Stimulated activated naive B cell treated with anti-CD40 and anti-IgM and Interleukin-4, amounts not matched to agents 10 μg/mL and 1 μg/mL and 100 μg/mL, for 72 hours (primary cell): ENCODE measurements at places on chromosomes 11 and 22.

DNA sequence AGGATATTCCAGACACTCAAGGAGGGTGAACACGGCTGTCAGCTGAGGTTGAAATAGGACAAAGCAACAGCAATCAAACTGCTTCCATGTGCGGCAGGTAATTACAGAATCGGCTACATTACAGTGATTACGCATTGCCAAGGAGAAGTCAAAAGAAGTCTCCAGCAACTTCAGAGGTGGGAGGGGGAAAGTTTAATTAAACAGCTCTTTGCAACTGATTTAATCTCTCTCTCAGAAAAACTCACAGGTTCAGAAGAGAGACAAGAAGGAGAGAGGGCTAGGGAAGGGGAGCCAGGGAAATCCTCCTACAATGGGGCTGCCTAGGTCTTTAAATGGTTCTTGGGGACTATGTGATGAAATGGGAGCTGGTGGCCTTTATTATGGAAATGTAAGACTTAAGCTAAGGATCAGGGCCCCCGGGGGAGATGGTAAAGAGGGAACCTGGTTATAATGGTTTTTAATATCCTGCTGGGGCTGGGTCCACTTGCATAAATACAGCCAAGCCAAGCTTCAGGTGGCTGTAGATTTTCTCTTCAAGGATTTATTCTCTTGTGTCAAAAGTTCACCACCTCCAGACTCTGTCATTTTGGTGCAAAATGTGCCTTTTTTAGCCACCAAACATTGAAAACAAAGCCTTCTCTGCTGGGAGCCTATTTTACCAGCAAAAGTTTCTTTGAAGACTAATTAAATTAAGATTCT, 354.7 kb upstream of the NARS2 start:
- H3K4me3 ChIP-seq = no peak overlapping the region
- H3K27ac ChIP-seq = no peak overlapping the region
- H3K4me1 ChIP-seq = no peaks in the 10 kb centered on the region
- peaks cover 15% of the 10 kb centered on the region for H3K27me3 ChIP-seq
- DNase-seq = no peak

DNA sequence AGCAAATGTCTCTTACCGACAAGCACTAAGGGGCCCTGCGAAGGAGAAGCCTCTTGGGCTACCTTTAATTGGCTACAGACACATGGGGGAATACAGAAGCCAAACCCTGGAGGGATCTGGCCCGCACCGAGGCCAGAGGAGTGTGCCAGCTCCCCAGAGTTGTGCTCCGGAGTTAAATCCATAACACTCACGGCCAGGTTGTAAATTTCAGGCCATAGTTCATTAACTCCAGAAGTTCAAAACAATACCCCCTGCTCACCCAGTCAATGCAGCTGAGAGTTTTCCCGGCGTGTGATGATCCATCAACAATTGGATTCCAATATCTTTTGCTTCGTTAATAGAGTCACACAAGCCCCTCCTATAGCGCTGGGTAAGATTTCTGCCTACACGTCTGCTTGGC, 371.5 kb downstream of the NXPE2 start:
- H3K27ac ChIP-seq = no peak overlapping the region
- H3K36me3 ChIP-seq = no peaks in the 10 kb centered on the region
- H3K4me1 ChIP-seq = no peaks in the 10 kb centered on the region

GRCh38 chr11:128375961-128376360, 211.4 kb downstream of the ETS1 start:
- DNase-seq = no peak
- no peaks in the 10 kb centered on the region for H3K36me3 ChIP-seq
- no peak overlapping the region for H3K4me3 ChIP-seq
- H3K27me3 ChIP-seq = no peaks in the 10 kb centered on the region
- peaks cover 5% of the 10 kb centered on the region for H3K4me1 ChIP-seq
- no peak overlapping the region for H3K27ac ChIP-seq

GRCh38 chr11:131356206-131356605, 14.2 kb upstream of the NTM start:
- H3K4me3 ChIP-seq = no peak overlapping the region
- H3K36me3 ChIP-seq = no peaks in the 10 kb centered on the region
- H3K27me3 ChIP-seq = no peaks in the 10 kb centered on the region
- no peak overlapping the region for H3K27ac ChIP-seq
- DNase-seq = no peak

DNA sequence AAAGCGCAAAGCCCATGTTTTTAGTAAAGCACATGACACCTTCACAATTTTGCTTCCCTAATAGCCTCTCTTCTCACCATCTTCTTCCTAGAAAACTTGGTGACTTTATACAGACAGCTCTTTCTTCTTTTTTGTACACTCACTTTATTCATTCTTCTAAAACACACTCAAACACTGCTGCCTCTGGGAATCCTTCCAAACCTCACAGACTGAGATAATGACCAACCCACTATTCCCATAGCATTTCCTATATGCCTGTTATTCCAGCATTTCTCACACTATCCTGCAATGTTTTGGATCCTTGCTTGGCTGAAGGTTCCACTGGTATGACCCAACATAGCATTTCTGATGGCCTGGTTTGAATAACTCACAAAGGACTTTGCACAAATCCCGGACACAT, 442.1 kb upstream of the CCDC90B start:
- no peaks in the 10 kb centered on the region for H3K36me3 ChIP-seq
- no peak for DNase-seq
- H3K4me1 ChIP-seq = peaks cover 12% of the 10 kb centered on the region
- peaks cover 19% of the 10 kb centered on the region for H3K27me3 ChIP-seq

DNA sequence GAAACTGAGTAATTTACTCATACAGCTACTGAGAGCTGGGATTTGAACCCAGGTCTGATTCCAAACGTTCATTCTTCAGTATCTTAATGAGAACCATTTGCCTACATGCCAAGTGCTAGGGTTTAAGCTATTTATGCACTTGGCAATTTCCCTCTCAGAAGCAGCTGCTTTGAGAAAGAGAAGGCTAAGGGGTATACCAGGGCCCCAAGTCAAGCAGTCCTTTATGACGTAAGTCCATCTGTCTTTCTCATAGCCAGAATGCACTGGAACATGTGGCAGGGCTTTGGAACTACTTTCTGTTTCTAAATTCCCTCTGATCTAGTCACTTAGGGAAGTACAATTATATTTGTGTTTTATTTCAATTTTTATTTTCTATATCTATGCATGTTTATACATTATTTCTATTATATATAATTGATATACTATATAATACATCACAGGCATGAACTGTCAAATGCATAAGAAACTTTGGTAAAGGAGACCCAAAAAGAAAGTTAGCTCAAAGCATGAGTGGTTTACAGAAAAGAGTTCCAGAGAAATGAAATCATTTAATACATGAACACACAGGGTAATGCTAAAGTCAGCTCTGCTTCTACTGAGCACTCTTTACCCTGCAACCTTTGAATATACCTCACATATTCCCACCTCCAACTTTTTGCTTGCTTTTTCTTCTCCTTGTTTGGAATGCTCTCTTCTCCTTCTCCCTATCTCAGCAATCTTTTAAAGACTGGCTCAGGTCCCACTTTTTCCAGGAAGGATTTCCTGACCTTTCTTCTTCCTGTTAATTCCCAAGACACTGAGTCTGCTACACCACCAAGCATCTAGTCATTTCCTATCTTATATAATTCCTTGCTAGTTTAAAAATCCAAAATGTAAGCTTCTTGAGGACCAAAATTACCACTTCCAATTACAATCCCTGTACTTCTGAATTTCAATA, 80.5 kb upstream of the GDPD4 start:
- DNase-seq = no peak
- H3K27ac ChIP-seq = no peak overlapping the region

DNA sequence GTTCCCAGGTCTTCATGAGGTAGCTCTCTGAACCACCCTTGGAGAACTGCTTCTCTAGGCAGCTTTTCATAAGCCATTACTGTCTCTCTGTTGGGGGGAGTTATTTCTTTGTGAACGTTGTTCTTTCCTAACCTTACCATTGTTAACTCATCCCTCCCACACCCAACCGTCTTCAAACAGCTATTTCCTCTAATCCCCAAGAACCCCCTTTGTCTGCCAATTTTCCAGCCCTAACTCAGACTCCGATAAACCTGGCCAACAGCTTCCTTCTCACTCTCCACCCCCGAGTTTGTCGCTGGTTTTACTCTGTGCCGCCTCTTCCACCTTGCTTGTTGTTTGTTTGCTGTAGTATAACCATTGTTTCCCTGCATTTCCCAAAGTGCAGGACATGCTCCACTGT, 131.5 kb downstream of the CCDC34 start:
- DNase-seq = no peak
- H3K4me3 ChIP-seq = no peak overlapping the region
- no peaks in the 10 kb centered on the region for H3K27me3 ChIP-seq
- no peaks in the 10 kb centered on the region for H3K4me1 ChIP-seq
- no peak overlapping the region for H3K27ac ChIP-seq

- H3K27me3 ChIP-seq = no peaks in the 10 kb centered on the region
- peaks cover 7% of the 10 kb centered on the region for H3K36me3 ChIP-seq
- no peak overlapping the region for H3K4me3 ChIP-seq
- no peaks in the 10 kb centered on the region for H3K4me1 ChIP-seq
- DNase-seq = no peak
These were observed 246.6 kb downstream of the TMEM135 start for GRCh38 chr11:87284306-87284705.

DNA sequence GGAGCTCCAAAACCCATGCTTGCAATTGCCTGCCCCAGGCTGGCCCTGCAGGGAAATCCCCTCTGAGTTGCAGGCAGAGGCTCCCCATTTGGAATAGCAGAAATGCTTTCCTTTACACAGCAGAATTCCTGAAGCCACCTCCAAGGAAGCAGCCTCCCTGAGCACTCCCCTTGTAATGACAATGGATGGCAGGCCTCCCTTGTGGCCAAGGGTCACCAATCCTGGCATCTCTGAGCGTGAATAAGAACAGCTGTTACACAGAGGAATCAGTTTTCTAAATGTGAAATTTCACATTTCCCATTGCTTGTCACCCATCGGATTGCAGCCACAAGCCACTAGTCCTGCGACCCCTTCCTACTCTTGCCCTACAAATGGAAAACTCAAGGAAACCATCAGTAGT, 107.6 kb downstream of the GALNT18 start:
- no peaks in the 10 kb centered on the region for H3K4me1 ChIP-seq
- peaks cover 8% of the 10 kb centered on the region for H3K27me3 ChIP-seq
- no peaks in the 10 kb centered on the region for H3K36me3 ChIP-seq
- no peak for DNase-seq
- no peak overlapping the region for H3K4me3 ChIP-seq

- no peaks in the 10 kb centered on the region for H3K4me1 ChIP-seq
- no peaks in the 10 kb centered on the region for H3K36me3 ChIP-seq
- DNase-seq = no peak
- peaks cover 4% of the 10 kb centered on the region for H3K27me3 ChIP-seq
- no peak overlapping the region for H3K4me3 ChIP-seq
- no peak overlapping the region for H3K27ac ChIP-seq
These were observed 145.2 kb downstream of the FBXO7 start for GRCh38 chr22:32619614-32620426.

DNA sequence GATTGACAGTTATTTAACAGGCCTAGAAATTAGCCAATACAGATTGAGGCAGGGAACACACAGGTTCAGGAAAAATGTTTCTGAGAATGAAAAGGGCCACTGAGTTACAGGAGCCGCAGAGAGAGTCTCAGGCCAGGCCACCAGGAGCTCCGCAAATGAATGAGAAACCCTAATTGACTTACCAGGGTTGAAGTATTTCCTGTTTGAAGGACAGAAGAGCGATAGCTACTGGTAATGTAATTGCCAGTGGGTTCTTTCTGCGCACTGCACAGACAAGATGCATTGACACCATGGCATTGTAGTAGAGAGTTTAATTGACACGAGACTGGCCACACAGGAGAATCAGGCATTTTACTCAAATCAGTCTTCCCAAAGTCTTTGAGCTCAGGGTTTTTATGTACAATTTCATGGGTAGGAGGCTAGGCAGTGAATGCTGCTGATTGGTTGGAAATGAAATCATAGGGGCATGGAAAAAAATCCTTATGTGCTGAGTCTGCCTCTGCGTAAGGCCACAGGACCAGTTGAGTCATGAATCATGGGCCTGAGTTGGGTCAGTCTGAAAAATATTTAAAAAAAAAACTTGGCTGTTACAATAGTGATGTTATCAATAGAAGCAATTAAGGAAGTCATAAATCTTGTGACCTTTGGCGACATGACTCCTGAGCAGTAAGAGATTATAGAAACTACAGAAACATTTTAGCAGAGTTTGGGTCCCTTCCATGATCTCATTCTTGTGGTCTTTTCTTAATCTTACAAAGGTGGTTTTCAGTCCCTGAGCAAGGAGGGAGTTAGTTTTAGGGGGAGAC, 203.8 kb downstream of the CASP12 start:
- no peaks in the 10 kb centered on the region for H3K27me3 ChIP-seq
- H3K4me3 ChIP-seq = no peak overlapping the region
- H3K36me3 ChIP-seq = no peaks in the 10 kb centered on the region
- no peaks in the 10 kb centered on the region for H3K4me1 ChIP-seq
- no peak for DNase-seq
- H3K27ac ChIP-seq = no peak overlapping the region

DNA sequence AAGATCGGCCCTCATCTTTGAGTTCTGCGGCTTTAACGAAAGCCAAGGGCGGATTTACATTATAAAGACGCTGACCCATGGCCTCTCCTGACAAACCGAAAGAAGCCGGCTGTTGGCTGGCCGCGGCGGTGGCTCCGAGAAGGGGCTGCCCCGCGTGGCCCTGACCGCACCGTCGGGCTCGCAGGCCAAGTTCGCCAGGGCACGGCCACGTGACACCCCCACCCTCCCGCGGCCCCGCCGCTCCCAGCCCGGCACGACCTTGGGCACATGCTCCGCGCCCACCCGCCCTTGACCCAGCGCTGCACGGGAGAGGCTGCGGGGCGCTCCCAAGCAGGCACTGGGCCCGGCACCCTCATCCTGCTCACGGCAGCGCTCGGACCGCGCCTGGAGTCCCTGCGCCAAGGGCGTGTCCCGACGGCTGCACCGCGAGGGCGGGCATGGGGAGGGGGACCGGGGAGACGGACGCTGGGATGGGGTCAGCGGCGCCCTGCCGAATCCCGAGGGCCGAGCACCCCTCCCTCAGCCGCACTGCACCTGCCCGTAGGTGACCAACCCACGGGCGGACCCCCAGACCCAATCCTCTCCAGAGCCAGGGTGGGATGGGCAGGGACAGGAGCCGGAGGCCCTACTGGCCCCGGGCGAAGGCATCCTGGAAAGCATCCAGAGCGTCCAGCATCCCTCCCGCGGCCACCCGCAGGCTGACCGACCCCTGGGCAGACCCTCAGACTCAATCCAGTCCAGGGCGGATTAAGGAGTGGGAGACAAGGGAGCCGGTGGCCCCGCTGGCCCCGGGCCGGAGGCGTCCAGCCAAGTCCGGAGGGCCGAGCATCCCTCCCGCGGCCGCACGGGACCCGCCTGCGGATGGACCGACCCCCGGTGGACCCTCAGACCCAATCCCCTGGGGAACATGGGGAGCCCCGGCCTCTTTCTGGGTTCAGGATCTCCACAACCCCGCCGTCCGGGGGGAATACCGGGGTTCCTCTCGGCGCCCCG, 759 bp downstream of the CPT1A start:
- peak; percentile 28 for DNase-seq
- peak overlapping the region; percentile 86 for H3K4me3 ChIP-seq
- peak overlapping the region; percentile 56 for H3K27ac ChIP-seq
- H3K4me1 ChIP-seq = peaks cover 53% of the 10 kb centered on the region
- H3K27me3 ChIP-seq = no peaks in the 10 kb centered on the region
